Dorsolateral prefrontal cortex (tissue), 122 donors: ENCODE measurements at places on chromosomes 2 and 18. TPM values are rescaled to one million over a fixed set of nuclear protein-coding genes. Genes with fewer than 3 reads are reported as not detected.
A peak's percentile ranks its signal among the peaks of the same experiment; 100 is the strongest.

The MBP gene
- 2,996 TPM for total RNA-seq

The SMCHD1 gene
- total RNA-seq, result 71.4 TPM

The SERPINB2 gene
- not detected for total RNA-seq

The FKBP1B gene
- 14.1 TPM for total RNA-seq

The GPBAR1 gene
- total RNA-seq, result not detected

The CFAP65 gene
- total RNA-seq, result 1.0 TPM

The TTC27 gene
- 13.3 TPM for total RNA-seq

The MAT2A gene
- 393 TPM for total RNA-seq

The INHA gene
- 4.6 TPM for total RNA-seq

- DNase-seq, result no peak
Observed at GRCh38 chr18:46716827-46717226, 40.0 kb downstream of the ST8SIA5 start.

- DNase-seq, result no peak
Observed at GRCh38 chr2:233663911-233664310, 7.8 kb upstream of the UGT1A9 start.

DNA sequence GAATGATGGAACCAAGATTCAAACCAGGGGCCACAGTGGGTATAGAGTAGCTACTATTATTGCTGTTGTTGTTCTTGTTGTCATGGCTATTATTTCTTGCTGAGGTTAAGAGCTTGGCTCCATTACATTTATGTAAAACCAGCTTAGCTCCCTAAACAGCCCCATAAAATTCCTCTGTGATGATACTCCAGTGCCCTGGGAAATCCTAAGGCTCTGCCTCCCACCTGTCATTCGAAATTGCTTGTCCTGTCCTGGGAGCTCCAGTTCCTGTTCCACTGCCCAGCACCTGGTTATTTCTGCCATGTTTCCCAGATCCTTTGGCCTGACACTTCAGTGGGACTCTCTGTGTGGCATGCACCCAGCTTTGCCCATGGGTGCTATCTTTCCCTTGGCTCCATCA is 27.8 kb upstream of the NCOA1 start:
- no peak for DNase-seq

DNA sequence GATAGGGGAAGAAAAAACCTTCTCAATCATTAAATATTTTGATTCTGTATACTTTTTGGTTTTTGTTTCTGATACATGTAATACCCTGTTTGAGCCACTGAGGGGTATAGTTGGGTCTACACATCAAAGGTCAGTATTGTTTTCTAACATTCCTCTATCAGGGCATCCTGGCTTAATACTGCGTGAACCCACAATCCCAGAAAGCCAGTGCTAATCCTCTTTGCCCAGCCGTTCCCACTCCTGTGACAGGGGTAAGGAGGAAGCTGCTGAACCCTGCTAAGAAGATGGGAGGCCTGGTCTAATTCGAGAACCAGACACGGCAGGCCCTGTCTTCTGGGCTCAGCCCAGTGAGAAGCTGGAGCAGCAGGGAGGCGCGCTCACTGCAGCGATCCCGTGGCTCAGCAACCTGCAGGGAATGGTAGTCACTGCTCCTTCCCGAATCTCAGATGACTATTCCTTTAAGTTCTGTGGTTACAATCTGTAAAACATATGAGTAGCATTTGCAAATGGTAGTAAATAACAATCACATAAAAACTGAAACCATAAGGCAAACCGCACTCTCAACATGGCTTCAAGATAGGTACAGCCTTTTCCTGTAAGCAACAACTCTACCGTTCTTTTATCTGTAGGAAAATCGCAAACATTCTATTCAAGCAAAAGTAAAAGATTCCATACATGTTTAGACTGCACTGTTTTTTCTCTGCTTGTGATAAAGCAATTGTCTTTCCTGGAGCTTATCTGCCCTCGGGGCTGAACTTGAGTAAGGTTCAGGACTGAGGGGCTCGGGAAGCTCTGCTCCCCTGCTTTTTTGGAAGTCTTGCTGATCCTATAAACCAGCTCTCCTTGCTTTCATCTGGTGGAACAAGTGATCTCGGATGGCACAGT is 87.0 kb downstream of the EPB41L3 start:
- DNase-seq, result no peak

DNA sequence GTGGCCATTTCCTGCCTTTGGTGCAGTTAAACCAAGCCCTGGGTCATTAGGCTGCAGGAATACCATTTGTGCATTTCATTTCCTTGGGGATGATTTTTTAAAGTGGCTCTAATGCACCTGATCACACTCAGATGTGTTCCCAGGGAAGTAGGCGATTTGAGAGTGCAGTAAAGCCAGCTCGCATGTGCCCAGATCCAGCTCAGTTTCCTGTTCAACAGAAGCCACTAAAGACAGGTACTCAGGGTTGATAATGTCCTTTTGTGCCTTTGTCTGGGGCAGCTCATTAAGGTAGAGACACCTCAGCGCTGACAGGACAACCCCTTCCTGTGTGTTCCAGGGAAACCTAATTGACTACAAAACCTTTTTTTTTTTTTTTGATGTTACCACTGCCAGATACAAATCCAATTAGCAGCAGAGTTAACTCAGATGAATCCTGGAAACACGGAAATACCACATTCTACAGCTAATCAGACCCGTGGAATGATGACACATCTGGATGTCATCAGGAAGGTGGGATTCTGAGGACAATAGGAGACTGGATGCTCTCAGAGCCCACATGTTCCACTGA is 15.2 kb upstream of the CHRNA1 start:
- DNase-seq, result no peak

DNA sequence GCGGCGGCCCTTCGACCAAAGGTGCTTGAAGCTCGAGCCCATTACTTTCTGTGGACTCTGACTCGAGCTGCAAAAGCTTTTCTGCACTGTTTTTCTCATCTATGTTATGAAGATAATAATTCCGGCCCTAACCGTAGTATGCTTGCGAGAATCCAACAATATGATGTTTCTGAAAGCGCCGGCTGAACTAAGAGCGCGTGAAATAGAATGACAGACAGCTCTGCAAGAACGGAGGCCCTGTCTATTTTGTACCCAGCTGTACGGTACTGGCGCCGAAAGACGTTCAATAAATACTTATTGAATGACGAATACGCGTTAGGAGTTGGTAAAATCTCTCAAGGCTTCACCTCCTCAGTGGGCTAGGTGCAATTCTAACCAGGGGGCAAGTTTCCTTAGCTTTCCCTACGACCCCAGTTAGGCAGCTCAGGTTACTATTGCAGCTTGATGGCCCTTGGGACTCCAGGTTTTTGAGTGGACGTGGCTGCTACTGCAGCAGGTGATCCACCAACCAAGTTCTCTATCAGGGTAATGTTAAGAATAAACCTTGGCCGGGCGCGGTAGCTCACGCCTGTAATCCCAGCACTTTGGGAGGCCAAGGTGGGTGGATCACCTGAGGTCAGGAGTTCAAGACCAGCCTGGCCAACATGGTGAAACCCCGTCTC is 570 bp downstream of the SCRN3 start:
- DNase-seq, result peak; percentile 3

GRCh38 chr2:236165842-236166795 is 2.1 kb downstream of the GBX2 start:
- no peak for DNase-seq

GRCh38 chr2:232865165-232865564 is 4.9 kb upstream of the SNORC start:
- DNase-seq, result no peak

GRCh38 chr18:44897816-44898215 is 217.1 kb downstream of the SETBP1 start:
- no peak for DNase-seq

GRCh38 chr2:224608104-224608503 is 22.9 kb upstream of the CUL3 start:
- DNase-seq, result no peak

DNA sequence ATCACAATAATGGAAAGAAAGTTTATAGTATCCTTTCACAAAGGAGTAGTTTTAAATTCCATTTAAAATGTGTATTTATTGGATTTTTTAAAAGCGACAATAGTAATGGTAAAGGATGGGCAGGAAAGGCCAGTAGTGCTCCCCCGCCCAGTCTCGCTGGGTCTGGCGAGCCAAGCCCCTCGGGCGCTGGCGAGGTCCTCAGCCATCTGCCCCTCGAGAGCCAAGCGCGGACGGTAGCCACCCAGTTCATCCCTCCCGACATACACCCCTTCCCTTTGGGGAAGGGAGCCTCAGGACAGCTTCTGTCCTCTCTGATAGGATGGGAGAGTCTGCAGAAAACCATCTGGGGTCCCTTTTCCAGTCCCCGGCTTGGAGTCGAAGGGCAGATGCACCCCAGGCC is 45.2 kb downstream of the BOLA3 start:
- no peak for DNase-seq

DNA sequence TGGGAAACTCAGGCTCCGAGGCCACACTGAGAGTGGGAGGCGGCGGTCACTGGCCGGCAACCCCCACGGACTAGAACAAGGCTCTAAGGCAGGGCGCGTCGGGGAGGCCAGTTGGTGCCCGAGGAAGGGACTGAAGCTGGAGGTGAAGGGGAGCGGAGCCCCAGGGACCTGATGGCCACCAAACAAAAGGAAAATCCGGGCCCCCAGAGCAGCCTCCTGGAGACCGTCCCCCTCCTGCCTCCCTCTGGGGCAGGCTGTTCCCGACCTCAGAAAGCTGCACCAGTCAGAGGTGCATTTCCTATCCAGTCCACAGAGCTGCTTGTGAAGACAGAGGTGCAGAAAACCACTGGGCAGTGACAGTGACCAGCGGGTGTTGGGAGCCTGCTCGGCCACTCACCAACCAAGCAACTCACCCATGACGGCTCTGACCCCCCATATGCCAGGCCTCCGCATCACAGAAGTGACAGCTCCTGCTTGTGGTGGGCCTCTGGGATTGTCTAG is 172.7 kb downstream of the TWIST2 start:
- peak; percentile 25 for DNase-seq

- no peak for DNase-seq
Observed at GRCh38 chr2:9763356-9764152, 79.7 kb upstream of the TAF1B start.

DNA sequence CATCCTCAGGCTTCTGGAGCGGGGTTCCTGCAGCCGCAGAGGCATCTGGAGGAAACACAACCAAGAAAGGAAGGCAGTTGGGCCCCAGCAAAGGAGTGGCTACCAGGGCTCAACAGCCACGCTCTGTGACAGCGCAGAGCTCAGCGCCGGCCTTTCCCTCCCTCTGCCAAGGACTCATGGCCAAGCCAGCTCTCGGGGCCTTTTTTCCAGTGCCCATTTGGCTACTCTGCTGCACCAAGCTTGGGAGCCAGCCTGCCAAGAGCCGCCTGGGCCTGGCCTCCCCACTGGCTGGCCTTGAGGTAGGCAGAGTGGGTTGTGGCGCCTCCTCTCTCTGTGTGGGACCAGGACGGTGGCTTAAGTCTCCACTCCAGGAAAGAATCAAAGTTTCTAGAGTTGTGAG is 7.2 kb upstream of the CCDC74A start:
- no peak for DNase-seq

- no peak for DNase-seq
Observed at GRCh38 chr18:28689588-28689987, 512.7 kb upstream of the CDH2 start.

- no peak for DNase-seq
Observed at GRCh38 chr2:187658952-187659525, 104.8 kb upstream of the TFPI start.

GRCh38 chr18:64966667-64967066 is 784.1 kb upstream of the CDH7 start:
- no peak for DNase-seq

- DNase-seq, result no peak
Observed at GRCh38 chr2:30768708-30769480, 38.4 kb downstream of the CAPN13 start.

GRCh38 chr2:229980431-229981184 is 58.3 kb downstream of the FBXO36 start:
- DNase-seq, result peak; percentile 53

GRCh38 chr2:31525876-31526275 is 54.9 kb downstream of the SRD5A2 start:
- DNase-seq, result no peak

GRCh38 chr2:192155511-192156118 is 39.1 kb downstream of the TMEFF2 start:
- no peak for DNase-seq

- no peak for DNase-seq
Observed at GRCh38 chr18:37567061-37567993, 1.7 kb upstream of the CELF4 start.

DNA sequence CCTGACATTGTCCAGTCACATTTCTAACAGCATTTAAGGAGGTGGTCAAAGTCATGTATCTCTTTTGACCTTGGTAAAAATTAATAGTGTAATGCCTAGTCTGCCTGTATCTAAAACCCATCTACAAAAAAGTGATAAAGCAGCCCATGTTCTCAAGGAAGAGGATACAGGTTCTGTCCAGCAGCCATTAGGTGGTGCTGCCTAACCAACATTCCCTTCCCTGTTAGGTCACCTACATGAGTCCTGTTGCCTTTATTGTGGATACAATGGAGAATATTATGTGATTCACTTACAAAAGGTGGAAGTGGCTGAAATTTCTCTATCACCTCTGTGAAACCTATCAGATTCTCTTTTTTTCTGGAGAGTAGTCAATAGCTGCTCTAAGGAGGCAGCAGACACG is 52.5 kb downstream of the AQP4 start:
- DNase-seq, result no peak
